Astrocyte of the hippocampus (primary cell): ENCODE measurements at places on chromosomes 4 and X.

- no peak for DNase-seq
Observed at GRCh38 chr4:95377366-95377900, 171.3 kb downstream of the UNC5C start.

- DNase-seq = peak; percentile 24
Observed at GRCh38 chrX:39253551-39253950, 452.3 kb downstream of the MID1IP1 start.

GRCh38 chr4:172308078-172308477, 494.9 kb downstream of the GALNTL6 start:
- DNase-seq = no peak

DNA sequence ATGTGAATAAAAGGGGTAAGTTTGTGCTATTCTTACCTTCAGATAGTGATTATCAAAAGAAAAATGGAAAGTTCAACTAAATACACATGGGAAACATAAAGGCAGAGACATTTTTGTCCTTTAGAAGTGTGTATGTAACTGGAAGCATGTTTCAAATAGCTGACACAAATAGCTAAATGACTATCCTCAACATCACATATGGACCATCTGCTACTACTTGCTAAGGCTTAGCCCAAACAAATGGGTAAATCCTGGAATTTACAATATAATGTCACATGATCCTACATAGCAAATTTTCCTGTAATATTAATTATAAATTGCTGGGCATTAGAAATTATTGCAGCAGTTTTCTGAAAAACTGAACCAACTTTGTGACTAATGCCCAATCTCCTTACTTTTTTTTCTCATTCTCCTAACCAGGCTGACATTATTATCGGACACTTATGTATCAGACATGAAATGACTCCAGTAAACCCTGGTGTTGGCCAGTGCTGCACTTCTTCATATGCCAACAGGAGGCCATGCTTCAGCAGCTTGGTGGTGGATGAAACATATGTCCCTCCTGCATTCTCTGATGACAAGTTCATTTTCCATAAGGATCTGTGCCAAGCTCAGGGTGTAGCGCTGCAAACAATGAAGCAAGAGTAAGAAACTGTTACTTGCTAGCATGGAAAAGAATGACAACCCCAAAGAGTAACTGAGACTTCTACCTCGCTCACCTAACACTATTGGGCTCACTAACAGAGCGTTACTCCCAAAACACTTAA, 16.1 kb downstream of the AFP start:
- no peak for DNase-seq

GRCh38 chr4:3336382-3337356, 43.8 kb downstream of the RGS12 start:
- no peak for DNase-seq

- no peak for DNase-seq
Observed at GRCh38 chr4:105674011-105674410, 34.5 kb downstream of the INTS12 start.

GRCh38 chr4:135359128-135359527, 1157.5 kb upstream of the PABPC4L start:
- DNase-seq = no peak
